ENCODE measurements at places on chromosomes 1 and 21.

DNA sequence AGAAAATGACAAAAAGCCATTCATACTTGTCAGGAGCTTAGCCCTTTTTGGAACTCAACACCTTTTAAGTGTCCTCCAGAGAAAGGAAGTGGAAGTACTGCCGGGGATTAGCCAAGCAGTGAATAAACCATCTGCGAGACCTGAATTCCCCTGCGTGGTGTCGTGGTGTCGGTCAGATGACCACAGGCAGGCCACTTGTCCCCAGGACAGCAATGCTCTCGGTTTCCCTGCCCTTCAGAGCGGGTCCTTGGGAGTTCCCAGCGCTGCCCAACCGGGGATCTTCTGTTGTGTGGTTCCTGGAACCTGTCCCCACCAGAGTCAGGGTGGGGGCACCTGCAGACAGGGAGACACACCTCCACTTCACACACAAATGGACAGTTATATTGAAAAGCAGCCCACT lies 9.2 kb downstream of the GPR157 start:
- DNase-seq = no peak

GRCh38 chr1:168227620-168228019 lies 1.8 kb downstream of the SFT2D2 start:
- DNase-seq = no peak

DNA sequence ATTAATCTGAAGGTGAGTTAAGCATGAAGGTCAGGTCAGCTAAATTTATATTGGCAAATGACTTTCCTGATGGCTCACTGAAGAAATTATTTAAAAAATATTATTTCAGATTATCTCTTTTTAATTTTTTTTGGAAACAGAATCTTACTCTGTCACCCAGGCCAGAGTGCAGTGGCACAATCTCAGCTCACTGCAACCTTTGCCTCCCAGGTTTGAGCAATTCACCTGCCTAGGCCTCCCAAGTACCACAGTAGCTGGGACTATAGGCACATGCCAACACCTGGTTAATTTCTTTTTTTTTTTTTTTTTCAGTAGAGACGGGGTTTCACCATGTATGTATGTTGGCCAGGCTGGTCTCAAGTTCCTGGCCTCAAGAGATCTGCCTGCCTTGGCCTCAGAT lies 976.7 kb downstream of the TTLL7 start:
- no peak for DNase-seq

GRCh38 chr1:10494754-10495474 lies 20.2 kb downstream of the PEX14 start:
- peak; percentile 65 for DNase-seq

DNA sequence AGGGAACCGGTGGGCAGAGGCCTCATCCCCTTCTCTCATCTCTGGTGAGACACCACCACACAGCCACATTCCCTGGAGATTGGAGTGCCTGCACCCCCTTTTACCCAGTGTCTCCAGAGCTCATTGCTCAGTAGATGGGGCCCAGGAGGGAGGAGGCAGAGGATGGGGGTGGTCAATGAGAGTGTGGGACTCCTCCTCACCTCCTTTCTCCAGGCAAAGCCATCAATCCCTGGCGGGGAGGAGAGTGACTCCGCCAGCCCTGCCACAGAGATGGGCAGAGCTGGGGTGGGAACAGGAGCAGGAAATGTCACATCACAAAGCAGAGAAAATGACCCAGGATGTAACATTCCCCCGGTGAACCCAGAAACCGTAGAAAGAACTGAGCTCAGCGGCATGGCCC lies 117.2 kb downstream of the MATN1 start:
- DNase-seq = no peak

- DNase-seq = no peak
Observed at GRCh38 chr1:41333146-41333784, 28.0 kb upstream of the FOXO6 start.

- no peak for DNase-seq
Observed at GRCh38 chr1:60893136-60893930, 189.0 kb upstream of the NFIA start.

DNA sequence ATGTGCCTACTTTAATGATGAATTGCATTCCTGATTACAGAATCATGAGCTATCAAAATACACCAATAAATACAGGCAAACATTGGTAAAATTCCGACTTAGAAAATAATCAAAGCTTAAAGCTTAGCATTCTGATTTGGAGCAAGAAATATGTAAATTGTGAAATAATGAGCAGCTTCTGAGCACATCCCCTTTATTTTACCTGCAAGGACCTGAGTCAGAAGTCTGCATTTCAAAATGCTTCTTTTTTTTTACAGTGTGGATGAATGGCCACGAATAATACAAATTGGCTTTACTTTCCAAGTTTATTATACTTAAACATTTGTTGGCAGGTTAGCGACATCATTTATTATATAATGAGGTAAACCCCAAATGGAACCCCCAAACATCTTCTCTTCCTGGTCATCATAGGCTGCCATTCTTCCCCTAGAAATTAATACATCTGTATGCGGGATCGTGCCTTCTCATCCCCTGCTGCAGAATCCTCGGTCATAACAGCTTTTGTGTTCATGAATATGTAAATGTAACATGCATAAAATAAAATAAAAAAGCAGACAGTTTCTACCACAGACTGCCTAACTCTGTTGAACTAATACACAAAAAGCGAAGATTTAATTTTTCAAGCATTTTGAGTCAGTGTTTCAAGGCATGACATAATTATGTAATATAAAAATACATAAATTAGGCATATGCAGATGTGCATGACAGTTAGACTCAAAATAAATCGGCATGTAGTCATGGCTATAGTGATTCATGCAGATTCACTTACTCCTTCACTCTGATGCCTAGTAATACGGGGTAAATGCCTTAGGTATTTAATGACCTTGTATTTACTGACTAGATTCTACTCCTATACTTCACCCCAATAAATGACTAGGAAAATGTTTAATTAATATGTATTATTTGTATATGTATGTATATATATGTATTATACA lies 339.7 kb downstream of the USP25 start:
- DNase-seq = no peak

DNA sequence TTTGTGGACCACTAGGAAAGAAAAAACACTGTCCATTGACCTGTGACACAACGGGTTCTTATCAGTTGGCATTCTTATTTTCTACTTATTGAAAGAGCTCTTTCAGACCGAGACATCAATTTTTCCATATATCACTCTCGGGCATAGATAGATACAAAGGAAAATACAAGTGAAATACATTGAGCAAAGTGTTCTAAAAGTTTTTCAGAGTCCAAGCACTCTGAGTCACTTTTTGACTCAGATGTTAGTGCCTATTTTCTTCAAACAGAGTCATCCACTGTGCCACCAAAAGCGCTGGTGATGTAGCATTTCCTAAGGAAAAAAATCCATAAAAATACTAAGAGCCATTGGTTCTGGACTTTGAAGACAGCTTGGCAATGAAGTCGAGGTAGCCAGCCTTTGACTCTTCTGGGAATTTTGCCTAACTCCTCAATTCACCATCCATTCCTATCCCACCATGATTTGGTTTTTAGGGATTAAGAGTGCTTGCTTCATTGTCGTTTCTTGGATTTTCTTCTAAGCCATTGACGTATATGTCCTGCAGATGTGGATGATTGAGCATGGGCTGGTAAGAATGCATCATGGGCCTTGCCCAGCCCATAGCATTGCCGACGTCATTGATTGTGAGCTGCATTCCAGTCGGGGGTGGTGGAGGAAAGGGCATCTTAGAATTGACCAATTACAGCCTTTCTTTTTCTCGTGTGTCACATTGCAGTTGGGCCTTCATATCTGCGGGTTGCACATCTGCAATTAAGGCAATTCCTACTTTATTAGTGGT lies 10.6 kb downstream of the GALNT2 start:
- DNase-seq = no peak

GRCh38 chr1:236854605-236854983 lies 59.5 kb downstream of the MTR start:
- no peak for DNase-seq

DNA sequence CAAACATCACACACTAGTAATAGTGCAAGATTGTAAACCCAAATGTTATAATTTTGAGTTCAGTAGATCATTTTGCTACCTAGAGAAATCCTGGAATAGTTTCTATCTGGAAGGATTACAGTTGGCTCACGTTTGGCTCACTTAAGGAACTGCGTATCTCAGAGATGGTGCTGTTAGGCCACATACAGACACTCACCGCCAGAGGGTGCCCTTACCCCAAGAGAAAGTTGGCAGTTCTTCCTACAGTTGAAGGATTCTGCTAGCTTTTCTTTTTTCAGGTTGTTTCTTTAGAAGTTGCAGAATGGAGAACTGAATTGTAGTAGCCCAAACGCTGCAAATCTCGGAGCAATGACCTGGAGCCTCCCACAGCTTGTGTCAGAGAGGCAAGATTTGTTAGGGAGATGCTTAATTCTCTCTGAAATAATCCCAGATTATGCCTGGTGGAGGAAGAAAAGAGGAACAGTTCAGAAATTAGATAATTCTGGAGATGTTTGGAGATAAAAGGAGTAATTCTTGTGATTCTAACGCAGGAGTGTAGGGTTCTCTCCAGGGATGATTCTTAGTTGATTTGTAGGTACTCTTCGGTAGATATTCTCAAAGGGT lies 87.9 kb upstream of the PAPPA2 start:
- peak; percentile 17 for DNase-seq

DNA sequence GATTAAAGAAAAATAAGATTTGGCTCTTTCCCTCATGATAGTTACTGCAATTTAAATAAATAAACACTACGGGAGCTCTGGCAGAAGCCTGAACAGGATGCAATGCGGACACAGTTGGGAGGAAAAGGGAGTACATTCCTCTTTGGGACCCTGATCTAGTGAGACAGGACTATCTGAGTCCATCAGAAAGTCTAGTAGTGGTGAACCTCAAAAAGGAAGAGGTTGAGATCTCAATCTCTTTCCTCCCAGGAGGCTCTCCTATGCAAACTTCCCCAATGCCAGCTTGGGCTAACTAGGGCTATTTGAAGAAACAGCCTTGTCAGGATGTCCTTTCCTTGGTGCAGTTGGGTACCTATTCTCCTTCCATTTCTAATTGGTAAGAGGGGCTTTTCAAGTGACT lies 4.9 kb upstream of the ABCD3 start:
- DNase-seq = no peak

DNA sequence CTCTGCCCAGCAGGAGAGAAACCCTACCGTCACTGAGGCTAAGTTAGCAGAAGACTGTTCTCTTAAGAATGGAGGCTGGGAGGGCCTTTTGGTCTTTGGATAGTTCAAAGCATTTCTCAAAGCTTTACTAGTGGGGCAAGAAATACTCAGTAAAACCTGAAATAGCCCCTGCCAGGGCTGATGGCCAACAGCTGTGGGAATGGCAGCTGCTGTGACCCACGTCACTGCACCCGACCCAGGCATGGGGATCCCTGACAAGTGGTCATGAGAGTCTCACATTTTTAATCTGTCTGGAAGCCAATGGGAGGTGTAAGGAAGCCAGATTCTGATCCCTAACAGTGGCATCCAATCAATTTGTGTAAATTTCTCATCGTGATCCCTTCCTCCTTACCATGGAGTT lies 44.5 kb upstream of the ENAH start:
- no peak for DNase-seq

GRCh38 chr21:45818904-45819285 lies 162.7 kb upstream of the COL6A1 start:
- no peak for DNase-seq

Data from effector CD8-positive, alpha-beta T cell (primary cell).